NCI-H146 (cell line): ENCODE measurements at places on chromosomes 5 and 9.

DNA sequence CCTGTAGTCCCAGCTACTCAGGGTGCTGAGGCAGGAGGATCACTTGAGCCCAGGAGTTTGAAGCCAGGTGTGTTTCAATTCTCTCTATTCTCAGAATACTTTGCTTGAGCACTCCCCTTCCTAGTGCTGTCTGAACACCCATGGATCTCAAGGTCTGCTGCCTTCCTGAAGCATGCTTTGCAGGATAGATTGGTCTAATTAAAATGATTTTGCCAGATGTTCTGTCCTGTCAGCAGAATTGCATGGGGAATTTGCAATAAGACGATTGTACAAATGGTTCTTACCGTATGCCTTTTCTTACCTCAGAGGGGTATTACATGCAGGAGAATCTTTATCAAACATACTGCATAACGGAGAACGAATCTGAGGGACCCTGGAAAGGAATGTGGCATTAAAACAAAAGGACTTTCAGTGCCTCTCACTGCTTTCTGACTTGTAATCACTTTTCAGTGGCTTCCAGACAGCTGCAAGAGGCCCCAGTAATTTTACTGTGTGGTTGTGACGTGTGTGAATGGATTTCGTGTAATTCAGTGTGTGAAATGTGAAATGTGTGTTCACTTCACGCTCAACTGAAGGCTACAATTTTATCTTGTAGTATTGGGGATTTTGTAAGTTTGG is 587.2 kb upstream of the SEMA6A start:
- DNase-seq, result no peak

DNA sequence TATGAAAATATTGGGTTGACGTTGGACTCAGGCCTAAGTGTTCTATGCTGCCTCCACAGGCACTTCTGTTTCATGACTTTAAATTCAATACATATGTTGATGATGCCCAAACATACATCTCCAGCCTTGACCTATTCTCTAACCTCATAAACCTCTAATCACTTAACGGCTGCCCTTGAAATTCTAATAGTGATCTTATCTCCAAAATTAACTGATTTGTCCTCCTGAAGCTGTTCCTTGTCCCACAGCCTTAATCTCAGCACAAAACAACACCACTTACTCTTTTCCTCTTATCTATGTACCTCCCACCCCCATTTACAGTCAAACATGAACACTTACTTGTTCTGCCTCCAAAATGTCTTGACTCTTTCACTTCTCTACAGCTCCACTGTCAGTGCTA is 43.3 kb downstream of the FGF10 start:
- DNase-seq, result no peak

- DNase-seq, result no peak
Measured at GRCh38 chr9:110041452-110041851, 166.5 kb downstream of the C9orf152 start.

GRCh38 chr5:14216902-14217301 is 73.8 kb downstream of the TRIO start:
- no peak for DNase-seq

- no peak for DNase-seq
Measured at GRCh38 chr9:107173422-107174180, 109.5 kb upstream of the RAD23B start.

DNA sequence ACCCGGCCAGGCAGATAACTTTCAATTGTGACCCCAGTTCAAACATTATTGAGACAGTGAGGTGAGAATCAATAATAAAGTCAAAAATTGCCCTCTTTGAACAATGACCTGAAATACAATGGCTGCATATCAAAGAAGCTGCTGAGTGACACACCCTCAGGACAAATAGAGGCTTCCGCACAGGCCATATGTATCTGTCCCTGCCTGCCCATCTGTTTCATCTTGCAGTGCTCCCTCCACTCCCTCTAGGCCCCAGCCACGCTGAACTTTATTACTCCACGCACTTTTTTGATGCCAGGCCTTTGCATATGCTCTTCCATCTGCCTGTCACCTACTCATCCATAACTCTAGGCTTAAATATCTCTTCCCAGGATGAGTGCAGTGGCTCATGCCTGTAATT is 15.9 kb upstream of the PFDN1 start:
- DNase-seq, result peak; percentile 61
